ENCODE measurements at places on chromosomes 2 and 18.
A peak's percentile ranks its signal among the peaks of the same experiment; 100 is the strongest.

DNA sequence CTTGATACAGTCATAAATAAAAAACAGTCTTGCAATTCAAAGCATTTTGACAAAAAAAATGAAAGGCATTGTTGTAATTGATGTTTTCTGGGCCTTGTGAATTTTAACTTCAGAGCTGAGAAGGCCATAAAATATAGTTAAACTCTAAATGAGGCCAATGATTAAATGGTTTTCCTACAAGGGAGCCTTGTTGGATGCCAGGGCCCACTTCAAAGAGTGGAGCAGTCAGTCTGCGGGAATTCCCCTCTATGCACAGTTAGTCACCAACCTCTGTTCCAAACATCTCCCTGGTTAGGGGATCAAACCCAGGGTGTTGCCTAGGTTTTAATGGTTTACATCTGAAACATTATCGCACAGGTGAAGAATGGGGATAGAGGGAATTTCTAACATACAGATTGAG, 143.4 kb downstream of the NCKAP5 start:
- DNase-seq = peak; percentile 26

- no peak for DNase-seq
Measured at GRCh38 chr2:237711458-237712150, 84.2 kb downstream of the LRRFIP1 start.

- no peak for DNase-seq
Measured at GRCh38 chr18:42854558-42854957, 260.9 kb downstream of the RIT2 start.

DNA sequence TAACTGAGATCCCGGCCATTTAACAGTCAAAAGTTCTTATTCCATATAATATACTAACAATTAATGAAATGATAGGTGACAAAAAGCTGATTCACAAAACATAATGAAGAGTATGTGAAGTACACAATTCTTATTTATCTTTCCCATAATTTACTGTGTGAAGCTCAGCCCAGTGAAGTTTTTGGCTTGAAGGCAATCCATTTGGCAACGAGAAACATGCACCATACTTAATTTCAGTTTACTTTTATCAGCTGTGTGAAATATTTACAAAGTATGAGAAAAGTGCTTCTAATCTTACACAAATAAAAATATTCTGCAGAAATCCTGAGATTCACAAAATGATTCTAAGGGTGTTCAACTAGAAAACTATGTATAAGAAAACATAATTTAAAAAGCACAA, 12.3 kb downstream of the FAM98A start:
- DNase-seq = no peak

- peak; percentile 23 for DNase-seq
Measured at GRCh38 chr2:18752667-18753422, 163.5 kb upstream of the NT5C1B start.

DNA sequence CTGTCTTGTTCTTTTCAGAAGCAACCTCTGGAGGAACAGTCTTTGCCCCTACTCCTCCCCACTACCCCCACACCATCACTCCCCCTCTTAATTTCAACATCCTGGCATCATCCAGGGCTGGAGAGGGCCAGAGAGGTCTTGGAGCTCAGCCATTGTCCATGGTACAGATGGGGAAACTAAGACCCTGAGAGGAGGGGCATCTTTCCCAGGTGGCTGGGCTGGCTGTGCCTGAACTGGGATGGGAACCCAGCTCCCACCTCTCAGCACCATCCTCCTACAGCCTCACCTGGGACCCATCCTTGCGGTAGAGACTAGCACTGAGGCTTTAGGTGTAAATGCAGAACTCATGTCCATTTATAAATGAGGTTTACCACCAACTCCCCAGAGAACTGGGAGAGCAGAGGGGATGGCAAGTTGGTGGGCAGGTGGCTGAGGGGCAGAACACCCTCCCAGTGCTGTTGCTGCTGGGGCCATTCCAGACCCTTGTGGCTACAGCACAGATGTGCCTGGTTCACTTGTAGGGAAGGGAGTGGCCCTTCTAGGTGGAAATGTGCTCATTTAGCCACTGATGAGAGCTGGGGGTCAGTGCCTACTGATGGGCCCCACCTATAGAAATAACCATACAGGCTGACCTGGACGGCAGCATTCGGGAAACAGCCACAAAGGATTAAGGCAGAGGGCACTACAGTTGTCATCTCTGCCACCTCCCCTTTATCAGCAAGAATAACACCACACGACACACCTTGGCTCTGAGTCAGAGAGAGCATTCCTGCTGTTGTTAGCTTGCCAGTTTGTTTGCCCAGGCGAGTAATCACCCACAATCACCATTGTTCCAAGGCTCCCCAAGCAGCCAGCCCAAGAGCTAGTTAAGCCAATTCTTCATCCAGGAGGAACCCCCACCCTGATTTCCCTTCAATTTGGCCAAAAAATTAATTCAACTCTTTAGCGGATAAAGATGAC, 2.1 kb downstream of the MLPH start:
- peak; percentile 90 for DNase-seq

- DNase-seq = no peak
Measured at GRCh38 chr2:224104668-224105386, 65.7 kb upstream of the SERPINE2 start.

- no peak for DNase-seq
Measured at GRCh38 chr2:15377202-15377601, 183.9 kb downstream of the NBAS start.

- DNase-seq = no peak
Measured at GRCh38 chr18:24317370-24317769, 80.3 kb downstream of the OSBPL1A start.

GRCh38 chr18:48682768-48683167, 143.9 kb downstream of the CTIF start:
- no peak for DNase-seq

- no peak for DNase-seq
Measured at GRCh38 chr2:55951533-55951932, 28.0 kb upstream of the EFEMP1 start.

- no peak for DNase-seq
Measured at GRCh38 chr2:162697111-162697510, 141.5 kb downstream of the KCNH7 start.

- DNase-seq = no peak
Measured at GRCh38 chr18:39188278-39188677, 1622.7 kb upstream of the CELF4 start.

GRCh38 chr18:36355511-36355910, 58.0 kb downstream of the FHOD3 start:
- no peak for DNase-seq

DNA sequence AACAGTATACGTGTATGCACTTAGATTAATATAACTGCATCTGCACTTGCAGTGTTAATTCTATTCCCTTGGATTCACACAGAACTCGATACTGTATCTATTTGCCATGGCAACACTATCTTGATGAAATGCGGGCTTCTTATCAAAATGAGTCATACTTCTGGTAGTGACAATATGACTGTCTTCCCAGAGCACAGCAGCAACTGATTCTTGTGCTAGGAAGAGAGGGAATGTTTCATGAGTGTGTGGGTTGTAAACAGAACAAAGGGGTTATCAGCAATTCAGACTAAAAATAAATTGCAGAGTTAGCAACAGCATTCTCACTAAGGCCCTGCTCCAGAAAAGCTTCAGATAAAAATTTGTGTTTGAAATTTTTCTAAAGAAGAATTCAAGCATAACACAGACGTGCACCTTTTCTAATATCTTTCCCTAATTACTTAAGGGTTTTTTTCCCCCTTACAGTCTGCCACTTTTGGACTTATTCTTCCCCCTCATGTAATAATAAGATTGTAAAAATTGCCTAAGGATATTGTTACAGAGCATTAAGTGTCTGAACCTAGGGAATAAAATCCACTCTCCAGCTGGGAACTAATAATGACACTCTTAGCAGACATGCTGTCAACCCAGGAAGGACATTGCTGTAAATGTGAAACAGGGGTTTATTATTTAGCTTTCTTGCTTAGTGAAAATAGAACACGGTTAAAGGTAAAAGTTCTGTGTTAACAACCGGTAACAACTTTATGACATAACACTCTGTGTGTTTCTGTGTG, 99.9 kb upstream of the SLC38A11 start:
- no peak for DNase-seq

DNA sequence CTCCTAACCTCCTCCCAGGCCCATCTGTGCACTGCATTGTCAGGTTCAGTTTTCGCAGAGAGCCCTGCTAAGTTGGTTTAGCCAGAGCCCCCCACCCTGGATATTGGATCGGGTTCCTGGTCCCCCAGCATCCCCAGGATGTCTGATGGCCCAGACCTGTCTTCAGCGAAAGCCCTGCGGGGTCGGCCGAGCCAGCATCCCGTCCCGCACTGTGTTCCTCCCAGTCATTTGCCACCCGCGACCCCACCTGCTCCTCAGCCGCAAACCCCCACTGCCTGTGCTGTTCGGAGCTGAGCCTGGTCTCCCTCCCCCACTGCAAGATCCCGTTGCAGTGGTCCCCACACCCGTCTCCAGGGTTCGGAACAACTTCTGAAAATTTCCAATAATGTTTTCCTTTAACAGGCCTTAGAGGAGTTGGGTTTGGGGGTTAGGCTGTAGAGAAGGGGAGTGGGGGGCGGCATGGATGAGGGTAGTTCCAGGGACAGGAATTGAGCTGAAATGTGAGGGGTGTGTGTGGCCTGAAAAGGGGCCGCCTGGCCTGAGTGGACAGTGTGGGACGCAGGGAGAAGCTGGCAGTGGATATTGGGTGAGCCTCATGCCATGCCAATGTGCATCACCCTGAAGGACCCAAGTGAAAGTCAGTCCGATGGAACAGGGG, 1.6 kb upstream of the COPS9 start:
- no peak for DNase-seq

GRCh38 chr2:19611491-19612332, 253.3 kb upstream of the OSR1 start:
- DNase-seq = peak; percentile 77

DNA sequence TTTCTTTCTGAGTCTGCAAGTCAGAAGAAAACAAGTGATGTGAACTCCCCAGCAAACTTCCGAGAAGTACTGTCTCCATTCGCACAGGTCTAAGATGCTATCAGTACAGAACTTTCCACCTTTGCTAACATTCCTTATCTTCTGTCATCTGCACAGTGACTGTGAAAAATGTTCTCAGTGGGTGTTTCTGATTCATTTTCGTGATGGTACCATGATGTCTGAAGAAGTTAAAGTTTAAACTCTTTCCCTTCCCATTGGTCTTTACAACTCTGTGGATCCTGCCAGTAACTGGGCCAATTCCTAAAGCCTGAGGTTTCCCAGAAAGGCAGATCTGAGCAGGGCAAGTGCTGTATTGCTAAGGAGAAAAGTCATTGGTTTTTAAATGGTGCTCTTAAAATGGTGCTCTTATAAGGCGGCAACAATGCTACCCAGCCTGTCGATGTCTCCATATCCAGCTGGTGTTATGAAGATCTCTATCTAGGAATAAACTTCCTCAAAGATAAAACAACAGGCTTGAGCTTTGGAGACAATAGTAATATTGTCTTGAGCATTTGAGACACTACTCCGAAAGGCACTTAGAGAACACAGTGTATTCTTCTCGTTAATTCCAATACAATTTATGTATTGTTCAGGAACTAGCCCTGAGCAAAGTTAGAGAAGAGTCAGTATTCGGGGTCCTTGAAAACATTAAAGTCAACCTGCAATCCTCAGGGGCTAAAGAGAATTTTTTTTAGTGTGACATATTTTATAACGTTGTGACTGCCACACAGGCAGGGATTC, 232.3 kb downstream of the OSR1 start:
- no peak for DNase-seq

GRCh38 chr2:160351956-160352355, 141.7 kb downstream of the RBMS1 start:
- peak; percentile 87 for DNase-seq

- no peak for DNase-seq
Measured at GRCh38 chr2:182496596-182496995, 69.8 kb upstream of the PDE1A start.

DNA sequence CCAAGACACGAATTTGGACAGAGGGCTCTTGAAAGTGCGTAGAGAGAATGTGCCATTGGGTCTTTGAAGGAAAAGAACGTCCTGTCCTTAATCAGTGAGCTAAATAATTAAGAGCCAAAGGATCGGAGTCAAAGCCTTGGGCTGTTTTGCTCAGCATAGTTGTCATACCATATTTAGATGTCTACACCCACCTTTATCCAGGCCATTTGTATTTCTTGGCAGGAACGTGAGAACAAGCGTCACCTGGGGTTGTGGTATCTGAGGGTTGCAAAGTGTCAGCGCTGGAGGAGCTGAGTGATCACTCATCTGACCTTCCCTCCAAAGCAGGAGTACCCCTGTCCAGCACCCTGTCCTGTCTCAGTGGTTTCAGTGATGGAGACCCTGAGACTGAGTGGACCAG, 4.5 kb downstream of the LPIN1 start:
- peak; percentile 47 for DNase-seq

DNA sequence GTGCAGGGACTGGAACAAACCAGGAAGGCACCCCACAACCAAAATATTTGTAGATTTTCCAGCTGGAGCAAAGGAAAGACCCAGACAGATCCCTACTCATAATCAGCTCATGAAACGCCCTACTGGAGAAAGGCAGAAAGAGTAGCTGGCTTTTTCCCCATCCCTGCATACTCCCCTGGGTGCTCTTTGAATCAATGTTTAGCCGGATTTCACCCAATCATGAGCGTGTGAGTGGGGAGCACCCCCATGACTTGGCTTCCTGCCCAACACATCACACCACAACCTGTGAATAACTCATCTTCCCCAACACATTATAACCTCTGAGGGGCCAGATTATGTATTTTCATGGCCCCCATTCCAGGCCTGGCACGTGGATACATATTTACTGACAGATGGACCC, 35.1 kb upstream of the SLC14A1 start:
- DNase-seq = no peak

- DNase-seq = no peak
Measured at GRCh38 chr18:9736286-9736835, 28.3 kb downstream of the RAB31 start.

GRCh38 chr2:28201671-28202180, 190.9 kb upstream of the FOSL2 start:
- no peak for DNase-seq

DNA sequence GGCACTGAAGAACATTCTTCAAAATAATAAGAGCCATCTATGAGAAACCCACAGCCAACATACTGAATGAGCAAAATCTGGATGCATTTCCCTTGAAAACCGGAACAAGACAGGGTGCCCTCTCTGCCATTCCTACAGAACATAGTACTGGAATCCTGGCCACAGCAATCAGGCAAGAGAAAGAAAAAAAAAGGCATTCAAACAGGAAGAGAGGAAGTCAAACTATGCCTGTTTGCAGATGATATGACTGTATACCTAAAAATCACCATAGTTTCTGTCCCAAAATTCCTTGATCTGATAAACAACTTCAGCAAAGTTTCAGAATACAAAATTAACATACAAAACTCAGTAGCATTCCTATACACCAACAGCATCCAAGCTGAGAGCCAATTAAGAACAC, 119.5 kb upstream of the PARD3B start:
- DNase-seq = no peak

- DNase-seq = no peak
Measured at GRCh38 chr2:84817239-84817655, 63.6 kb downstream of the TRABD2A start.

- DNase-seq = no peak
Measured at GRCh38 chr2:109279243-109279860, 150.3 kb downstream of the SH3RF3 start.

DNA sequence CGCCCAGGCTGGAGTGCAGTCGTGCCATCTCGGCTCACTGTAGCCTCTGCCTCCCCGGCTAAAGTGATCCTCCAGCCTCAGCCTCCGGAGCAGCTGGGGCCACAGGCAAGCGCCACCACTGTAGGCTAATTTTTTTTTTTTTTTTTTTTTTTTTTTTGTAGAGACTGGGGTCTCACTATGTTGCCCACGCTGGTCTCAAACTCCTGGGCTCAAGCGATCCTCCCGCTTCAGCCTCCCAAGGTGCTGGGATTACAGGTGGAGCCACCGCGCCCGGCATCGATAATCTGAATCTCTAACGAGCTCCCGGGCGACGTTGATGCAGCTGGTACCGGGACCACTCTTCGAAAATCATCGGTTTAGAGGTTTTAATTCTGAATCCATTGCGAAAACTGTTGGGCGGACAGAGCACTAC, 520 bp upstream of the CYP20A1 start:
- no peak for DNase-seq

All from bronchial epithelial cell (primary cell).